ENCODE measurements at places on chromosomes 1 and 21.

GRCh38 chr21:45431781-45432572 lies 27.0 kb downstream of the COL18A1 start:
- no peak for DNase-seq

- DNase-seq = no peak
Measured at GRCh38 chr1:37135032-37135431, 100.7 kb upstream of the GRIK3 start.

DNA sequence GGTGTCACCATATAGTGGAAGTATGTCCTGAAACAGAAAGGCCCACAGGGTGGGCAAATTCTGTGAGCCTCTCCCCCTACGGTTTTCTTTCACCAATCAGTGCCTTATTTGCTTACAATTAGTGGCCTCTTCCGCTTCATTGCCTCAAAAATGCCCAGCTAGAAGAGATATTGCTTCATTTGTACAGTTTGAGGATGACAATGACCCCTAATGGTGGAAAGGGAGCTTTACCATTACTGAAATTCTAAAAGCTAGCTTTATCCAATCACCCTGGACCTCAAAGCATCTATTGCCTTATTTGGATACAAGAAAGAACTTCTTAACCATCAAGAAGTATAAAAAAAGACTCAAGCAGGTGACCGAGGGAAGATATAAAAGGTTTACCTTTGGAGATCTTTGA lies 49.6 kb downstream of the LRRC71 start:
- DNase-seq = no peak

- DNase-seq = no peak
Measured at GRCh38 chr1:234515411-234515810, 36.4 kb upstream of the TARBP1 start.

DNA sequence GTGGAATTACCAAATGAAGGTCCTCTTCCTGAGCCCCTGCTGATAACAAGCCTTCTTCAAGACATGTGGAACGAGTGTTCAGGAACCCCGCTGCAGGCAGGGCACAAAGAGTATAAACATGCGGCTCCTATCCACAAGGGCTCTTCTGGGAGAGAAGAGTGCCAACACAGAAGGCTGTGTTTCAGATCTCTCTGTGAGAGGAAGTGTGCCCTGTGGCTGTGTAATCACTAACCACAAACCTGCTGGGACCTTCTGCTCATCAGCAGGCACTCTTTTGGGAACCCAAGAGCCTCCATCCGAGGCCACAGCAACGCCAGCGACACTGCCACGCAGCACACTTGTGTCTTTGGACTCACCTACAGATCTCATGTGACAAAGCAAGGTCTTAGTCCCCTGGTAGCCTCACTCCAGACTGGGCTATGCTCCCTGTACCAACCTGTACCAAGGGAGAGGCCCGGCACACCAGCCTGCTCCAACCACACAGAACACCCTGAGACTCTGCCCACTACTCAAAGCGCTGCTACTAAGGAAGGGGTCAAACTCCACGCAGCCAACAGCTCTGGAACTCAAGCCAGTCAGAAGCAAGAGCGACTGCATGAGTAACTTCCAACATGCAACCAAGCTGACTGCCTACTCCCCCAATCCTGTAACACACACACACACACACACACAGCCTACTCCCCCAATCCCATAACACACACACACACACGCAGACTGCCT lies 7.8 kb downstream of the PTTG1IP start:
- DNase-seq = no peak
